Left lung (tissue), 14 donors: ENCODE measurements at places on chromosomes 6 and 20. TPM values are rescaled to one million over a fixed set of nuclear protein-coding genes. Genes with fewer than 3 reads are reported as not detected.

The CPXM1 gene
- total RNA-seq = 8.1 TPM

The CDKN1A gene
- 240 TPM for total RNA-seq

The C6orf132 gene
- total RNA-seq = 19.6 TPM

The TNNC2 gene
- 0.42 TPM for total RNA-seq

The MKKS gene
- 19.2 TPM for total RNA-seq
